ENCODE measurements at places on chromosomes 2 and 18. TPM values are rescaled to one million over a fixed set of nuclear protein-coding genes. Genes with fewer than 3 reads are reported as not detected.

GRCh38 chr2:205768341-205768740 is 86.0 kb downstream of the NRP2 start:
- no peak for DNase-seq

NDC80 gene
- total RNA-seq, result 38.5 TPM

TTR gene
- not detected for total RNA-seq

GRCh38 chr2:240964704-240965295 is 33.6 kb upstream of the SNED1 start:
- peak; percentile 8 for DNase-seq

CELF4 gene
- 1.5 TPM for total RNA-seq

- DNase-seq, result no peak
Observed at GRCh38 chr18:26383454-26384270, 157.4 kb downstream of the TAF4B start.

All from H9 (cell line).